Stimulated activated naive CD8-positive, alpha-beta T cell treated with anti-CD3 and anti-CD28 coated beads, Interleukin-15, Interleukin-2, amounts not matched to agents 100 U/mL and 50 U/mL, for 24 hours (primary cell): ENCODE measurements at places on chromosomes 1 and 21.

GRCh38 chr1:112538883-112539282 is 30.1 kb downstream of the WNT2B start:
- DNase-seq, result no peak

DNA sequence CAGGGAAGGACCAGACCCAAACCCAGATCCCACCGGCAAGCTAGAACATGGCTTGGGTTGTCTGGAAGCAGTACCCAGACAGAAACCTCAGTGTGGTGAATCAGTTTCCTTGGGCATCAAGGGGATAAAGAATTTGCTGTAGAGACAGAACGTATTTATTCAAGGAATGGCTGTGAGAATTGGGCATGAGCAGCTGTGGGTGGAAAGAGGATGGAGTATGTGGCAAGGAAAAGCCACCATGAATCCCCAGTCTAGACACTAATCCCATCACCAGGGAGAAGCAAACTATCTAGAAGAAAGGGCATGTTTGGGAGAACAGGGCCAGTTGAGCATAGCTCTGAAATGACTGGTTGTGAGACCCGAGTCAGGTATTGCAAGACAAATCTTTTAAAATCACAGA is 109.2 kb downstream of the TOMM20 start:
- no peak for DNase-seq

GRCh38 chr1:99748419-99748818 is 18.0 kb downstream of the FRRS1 start:
- DNase-seq, result no peak

GRCh38 chr21:42971897-42972275 is 2.5 kb upstream of the PKNOX1 start:
- no peak for DNase-seq

DNA sequence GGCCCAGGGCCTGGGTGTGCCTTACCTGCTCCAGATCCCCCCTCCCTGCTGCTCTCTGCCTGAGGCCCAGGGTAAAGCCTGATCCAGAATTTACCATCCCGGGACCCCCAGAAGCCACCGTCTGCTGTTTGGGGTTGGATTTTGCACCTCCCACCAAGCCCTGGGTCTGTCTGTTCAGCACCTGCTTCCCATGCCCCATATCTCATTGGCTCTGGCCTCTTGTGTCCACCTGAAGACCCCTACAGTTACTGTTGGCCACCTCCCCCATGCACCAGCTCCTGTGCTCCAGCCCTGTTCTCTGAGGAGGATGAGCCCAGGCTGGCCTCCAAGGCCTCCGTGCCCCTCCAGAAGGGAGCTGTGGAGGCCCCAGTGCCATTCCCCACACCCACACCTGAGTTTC is 113.9 kb downstream of the GRIK3 start:
- no peak for DNase-seq

- DNase-seq, result no peak
Observed at GRCh38 chr1:44310006-44310405, 45.1 kb downstream of the ERI3 start.

DNA sequence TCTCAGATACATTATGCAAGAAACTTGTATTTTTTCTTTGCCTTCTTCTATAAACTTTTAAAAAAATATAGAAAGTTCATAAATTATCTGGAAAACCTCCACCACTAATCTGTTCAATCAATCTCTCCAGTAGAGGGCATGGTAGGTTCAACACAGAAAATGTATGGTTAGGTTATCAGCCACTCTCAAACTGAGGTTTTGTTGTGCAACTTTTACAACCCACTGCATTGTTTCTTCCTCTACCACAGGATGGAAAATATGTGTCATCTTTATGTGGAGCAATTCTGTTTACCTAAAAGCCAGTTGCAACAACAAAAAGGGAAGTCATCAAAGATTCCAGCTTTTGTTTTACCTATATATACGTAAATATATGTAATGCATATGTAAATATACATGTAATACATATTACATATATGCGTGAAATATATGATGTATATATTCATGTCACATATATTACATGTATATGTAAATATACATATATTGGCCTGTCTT is 3.0 kb upstream of the RGS2 start:
- DNase-seq, result no peak

- DNase-seq, result no peak
Observed at GRCh38 chr21:42478504-42478903, 17.5 kb downstream of the RSPH1 start.

- DNase-seq, result peak; percentile 57
Observed at GRCh38 chr1:25922056-25922970, 16.1 kb upstream of the STMN1 start.

GRCh38 chr1:199463521-199464127 is 563.9 kb upstream of the NR5A2 start:
- DNase-seq, result peak; percentile 12

DNA sequence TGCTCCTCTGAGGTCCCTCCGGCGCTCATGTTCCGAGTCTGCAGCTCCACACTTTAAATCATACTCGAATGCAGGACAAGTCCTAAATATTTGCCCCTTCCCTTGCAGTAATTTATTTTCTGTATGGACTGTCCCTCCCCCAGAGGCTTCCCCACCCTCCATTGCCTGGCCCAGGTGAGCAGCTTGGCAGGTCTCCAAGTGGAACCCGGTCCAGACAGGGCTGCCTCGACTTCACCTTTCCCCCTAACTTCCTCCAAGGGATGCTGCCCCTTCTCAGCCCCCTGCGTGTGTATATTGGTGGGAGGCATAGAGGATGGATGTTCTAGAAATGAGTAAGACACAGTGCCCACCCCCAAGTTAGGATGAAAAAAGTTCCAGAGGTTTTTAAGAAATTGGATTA is 5.4 kb upstream of the OPTC start:
- no peak for DNase-seq

DNA sequence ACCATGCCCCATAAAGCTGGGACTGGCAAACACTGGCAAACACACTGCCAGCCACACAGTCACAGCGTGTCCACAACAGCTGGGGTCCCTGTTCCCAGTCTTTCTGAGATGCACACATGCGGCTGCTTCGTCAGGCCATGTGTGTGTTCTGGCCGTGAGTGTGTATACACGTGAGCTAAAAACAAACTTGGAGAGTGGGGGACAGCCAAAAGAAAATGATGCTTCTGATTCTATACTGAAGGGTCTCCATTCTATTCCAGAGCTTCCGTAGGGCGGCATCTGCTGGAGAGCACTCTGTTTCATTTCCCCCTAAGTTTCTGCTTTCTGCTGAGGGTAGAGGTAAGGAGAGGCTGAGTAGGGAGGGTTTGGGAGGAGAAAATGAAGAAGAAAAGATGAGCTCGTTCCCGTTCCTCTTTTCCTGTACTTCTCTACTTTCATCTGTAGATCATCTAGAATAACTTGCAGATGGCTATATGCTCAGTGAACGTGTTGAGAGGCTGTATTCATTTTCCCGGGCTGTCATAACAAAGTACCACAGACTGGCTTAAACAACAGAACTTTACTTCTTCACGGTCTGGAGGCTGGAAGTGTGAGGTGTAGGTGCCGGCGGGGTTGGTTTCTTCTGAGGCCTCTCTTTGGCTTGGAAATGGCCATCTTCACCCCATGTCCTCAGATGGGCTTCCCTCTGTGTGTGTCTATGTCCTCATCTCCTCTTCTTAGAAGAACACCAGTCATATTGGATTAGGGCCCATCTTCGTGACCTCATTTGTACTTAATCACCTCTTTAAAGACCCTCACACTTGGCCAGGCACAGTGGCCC is 151.6 kb downstream of the TOMM20 start:
- no peak for DNase-seq

- DNase-seq, result no peak
Observed at GRCh38 chr1:30525971-30526651, 197.3 kb downstream of the MATN1 start.

DNA sequence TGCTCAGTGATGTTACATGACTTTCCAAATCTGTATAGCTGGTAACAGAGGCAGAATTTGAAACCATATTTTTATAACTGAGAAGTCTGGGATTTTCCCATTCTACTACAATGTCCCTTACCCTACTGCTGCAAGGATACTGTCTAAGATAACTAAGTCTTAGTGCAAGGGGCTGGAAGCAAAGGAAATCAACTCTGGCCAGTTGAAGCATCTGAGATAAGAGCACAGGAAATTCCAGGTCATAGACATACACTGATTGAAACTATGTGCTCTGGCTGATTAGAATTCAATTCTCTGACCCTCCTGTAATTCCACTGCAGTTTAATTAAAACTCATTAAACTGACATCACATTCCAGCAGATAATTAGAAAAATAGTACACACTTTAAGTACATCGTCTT is 267.7 kb upstream of the C1orf87 start:
- DNase-seq, result no peak

- DNase-seq, result no peak
Observed at GRCh38 chr1:165492845-165493373, 48.0 kb upstream of the RXRG start.

GRCh38 chr1:161052899-161053298 is 7.1 kb upstream of the USF1 start:
- DNase-seq, result no peak

GRCh38 chr1:152565115-152565514 is 1.5 kb downstream of the LCE3E start:
- DNase-seq, result no peak

DNA sequence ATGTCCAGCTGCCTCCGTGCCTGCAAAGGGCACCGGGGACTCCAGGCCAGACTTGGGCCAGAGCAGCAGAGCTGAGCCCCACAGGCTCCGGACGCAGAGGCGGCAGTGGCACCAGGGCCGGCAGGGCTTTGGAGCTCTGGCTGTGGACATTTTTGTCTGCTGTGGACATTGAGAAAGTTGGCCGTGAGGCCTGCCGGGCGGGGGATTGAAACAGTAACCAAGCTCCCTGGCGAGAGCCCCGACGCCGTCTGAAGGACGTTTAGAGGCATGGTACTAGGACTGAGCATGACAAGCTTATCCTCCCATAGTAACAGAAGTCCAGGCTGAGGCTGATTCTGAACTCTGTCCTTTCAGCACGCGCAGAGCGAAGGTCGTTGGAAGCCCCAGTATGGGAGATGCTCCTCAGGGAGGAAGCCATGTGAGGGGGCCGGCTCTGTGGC is 323.8 kb downstream of the AMY1C start:
- no peak for DNase-seq

GRCh38 chr1:232643251-232643650 is 13.3 kb upstream of the SIPA1L2 start:
- DNase-seq, result no peak

DNA sequence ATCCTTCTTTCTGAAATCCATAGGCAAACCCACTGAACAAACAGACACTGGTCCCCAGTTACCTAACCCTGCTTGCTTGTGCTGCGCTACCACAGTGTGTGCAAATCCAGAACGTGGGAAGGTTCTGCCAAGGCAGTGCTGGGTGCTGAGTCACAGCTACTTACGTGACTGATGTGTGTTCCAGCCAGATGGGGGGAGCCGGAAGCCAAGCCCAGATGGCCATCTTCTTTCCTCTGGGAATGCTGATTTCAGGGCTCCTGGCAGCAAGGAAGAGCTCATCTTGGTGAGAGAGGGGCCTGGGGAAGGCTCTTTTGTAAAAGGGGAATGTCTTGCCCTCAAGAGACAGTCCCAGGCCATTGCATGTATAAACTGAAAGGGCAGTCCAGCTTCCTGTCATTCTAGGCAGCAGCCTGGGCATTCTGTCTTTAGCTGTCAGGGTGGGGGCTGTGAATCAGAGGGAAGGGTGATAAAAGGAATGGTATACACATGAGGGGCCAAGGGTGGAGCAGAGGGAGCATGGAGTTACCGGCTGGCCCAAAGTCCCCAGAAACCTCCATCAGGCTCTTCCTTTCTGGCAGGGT is 54.1 kb downstream of the CD46 start:
- DNase-seq, result no peak

DNA sequence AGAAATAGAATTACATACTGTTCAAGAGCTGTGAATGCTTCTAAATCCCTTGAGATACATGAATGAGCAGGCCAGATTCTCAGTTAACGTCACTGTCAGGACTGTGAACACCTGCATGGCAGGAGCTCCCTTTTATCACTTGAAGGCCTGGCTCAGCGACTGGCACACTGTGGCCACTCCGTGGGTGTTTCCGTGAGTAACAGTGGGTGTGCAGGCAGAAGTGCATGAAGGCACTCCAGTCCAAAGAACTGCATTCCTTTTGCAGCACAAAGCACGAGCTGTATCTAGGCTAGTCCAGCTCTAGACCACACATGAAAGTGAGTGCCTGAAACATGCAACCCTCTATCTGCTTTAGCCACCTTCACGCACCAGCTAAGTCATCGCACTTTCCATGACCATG is 9.6 kb upstream of the SIM2 start:
- no peak for DNase-seq

GRCh38 chr1:93904228-93904627 is 5.0 kb downstream of the GCLM start:
- DNase-seq, result no peak

GRCh38 chr1:99808391-99809115 is 41.6 kb upstream of the AGL start:
- DNase-seq, result peak; percentile 25

GRCh38 chr1:41286992-41287391 is 44.9 kb upstream of the SCMH1 start:
- DNase-seq, result no peak

DNA sequence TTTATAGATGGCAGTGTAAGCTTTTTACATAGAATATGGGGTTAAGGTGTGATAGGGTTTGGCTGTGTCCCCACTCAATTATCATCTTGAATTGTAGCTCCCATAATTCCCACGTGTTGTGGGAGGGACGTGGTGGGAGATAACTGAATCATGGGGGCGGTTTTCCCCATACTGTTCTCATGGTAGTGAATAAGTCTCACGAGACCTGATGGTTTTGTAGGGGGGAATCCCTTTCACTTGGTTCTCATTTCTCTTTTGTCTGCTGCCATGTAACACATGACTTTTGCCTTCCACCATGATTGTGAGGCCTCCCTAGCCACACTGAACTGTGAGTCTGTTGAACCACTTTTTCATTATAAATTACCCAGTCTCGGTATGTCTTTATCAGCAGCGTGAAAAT is 290.3 kb upstream of the B3GALT2 start:
- DNase-seq, result no peak

DNA sequence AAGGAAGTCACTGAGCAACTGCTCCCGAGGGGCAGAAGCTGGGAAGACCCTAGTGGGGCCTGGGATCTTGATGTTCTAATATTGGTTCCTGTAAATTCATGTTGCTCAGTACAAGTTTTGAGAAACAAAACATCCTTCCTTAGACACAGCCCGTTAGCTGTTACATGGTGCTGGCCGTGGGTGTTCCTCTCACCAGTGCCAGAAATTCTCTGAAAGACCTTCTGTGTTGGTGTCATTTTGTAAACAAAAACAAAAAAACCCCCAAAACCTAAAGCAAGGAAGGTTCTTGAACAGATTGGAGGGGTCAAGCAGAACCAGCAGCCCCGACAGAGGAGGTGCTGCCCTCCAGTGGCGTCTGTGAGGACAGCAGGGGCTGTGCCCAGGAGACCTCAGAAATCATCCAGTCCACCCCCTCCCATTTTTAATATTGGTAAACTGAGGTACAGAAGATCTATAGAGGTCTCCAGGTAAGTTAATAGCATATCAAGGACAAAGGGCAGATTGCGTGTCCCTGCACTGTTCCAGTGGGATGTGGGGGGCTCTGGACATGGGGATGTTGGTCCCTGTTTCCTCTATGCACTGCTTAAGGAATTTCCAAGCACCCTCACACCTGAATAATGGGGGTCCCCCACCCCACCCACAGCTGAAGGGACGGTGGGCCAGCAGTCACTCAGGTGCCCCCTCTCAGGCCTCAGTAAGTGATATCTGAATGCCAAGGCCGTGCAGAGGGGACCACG is 38.2 kb downstream of the SLC2A7 start:
- DNase-seq, result peak; percentile 86
